ENCODE measurements at places on chromosomes 4 and X.

- no peak for DNase-seq
Observed at GRCh38 chr4:149344436-149344835, 471.2 kb downstream of the IQCM start.

- DNase-seq = peak; percentile 40
Observed at GRCh38 chr4:21765810-21766407, 182.7 kb downstream of the KCNIP4 start.

DNA sequence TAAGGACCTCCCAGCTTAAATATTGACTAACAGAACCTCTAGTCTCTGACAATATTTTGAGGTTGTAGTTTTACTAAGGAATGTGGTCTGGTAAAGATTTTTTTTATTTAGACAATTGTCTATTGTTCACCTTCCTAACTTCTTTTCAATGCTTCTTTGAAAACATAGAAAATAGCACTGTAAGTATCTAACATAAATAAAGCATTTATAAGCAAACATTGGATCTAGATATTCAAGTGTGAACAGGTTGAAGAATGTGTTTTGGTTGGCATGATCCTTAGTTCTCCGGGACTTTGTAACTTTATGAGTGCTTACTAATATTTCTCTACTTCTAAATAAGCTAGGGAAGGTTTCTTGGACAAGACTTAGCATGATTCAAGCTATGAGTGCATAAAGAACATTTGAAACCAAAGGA, 285.4 kb upstream of the ARSJ start:
- DNase-seq = no peak

DNA sequence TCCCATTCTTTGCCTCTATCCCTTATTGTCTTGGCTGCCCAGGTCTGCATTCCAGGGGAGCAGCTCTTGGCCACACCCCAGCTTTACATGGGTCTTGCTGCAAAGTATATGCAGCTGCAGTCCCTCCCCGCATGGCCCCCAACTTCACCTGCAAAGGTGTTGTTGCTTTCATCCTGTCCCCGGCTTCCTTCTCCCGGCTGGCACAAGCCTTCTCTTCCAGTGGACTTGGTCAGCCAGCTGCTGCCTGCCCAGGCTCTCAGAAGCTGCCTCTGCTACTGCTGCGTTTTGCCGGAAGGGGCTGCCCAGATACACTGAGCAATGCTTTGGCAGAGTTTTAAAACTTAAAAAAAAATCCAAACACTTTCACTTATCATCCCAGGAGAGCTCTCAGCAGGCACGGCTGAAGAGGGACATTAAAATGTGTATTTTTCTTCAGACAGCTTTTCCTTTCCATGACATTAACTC, 121.2 kb upstream of the PDLIM3 start:
- no peak for DNase-seq

GRCh38 chr4:171378323-171378722, 434.9 kb upstream of the GALNTL6 start:
- DNase-seq = no peak

DNA sequence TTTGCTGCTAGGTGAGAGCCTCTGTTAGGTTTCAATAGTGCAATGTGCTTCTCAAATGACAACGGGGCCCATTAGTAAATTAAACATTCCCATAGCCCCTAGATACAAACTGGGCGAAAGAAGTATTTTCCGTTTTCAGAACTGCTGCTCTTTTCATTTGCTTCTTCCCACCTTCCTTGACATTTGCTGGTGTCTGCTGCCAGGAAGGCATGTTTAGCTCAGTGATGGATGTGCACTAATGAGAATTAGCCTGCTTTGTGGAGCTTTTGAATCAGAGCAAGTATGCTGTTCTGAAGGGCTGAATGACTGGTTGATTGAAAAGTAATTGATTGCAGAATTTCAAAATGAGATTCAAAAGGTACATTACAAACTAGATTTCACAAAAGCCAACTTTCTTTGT, 57.0 kb downstream of the SHROOM3 start:
- DNase-seq = no peak

GRCh38 chr4:39302901-39303300, 63.3 kb downstream of the RFC1 start:
- DNase-seq = no peak

DNA sequence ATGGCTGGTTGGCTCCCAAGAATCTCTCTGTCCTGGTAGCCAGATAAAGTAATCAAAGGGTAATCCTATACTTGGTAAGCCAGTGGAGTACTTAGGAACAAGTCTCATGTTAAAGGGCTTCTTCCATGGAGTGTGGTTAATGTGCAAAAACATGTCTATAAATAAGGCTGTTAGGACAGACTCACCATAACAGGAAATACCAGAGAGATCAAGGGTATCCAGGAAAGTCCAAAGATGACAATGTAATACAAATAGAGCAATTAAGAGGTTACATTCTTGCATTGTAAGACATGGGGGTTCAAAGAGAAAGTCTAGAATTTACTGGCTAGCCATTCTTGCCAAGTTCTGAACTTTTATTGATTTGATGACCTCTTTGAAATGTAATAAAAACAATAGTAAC, 61.9 kb upstream of the ZCCHC13 start:
- no peak for DNase-seq

DNA sequence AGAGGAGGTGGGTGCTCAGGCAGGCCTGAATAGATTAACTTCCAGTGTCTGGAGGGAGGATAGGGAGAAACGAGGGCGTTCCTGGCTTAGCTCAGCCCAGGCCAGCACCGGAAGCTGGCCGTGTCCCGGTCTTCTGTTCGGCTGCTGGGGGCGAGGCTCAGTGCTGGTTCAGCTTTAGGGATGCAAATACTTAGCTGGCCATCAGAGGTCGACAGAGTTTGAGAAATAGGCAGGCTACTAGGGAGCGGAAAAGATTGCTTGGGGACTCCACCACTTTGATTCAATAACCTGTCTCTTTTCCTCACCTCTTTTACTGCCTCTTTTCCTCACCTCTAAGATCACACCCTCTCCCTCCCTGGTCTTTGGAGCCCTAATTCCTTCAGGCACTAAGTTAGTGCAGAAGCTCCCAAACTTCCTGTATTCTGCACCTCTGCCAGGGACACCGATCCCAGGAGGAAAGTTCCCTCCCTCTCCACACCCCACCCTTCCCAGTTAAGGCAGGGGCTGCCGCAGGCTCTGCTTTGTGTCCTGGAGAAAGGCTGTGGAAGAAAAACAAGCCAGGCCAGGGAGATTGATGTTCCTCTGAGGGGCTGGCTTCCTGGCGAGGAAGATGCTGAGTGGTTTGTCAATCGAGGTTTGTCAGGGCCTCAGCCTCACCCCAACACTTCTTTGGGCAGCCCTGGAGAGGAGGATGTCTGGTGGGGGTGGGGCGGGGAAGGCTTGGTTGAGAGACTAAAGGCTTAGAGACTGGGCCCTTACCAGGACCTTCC, 6.0 kb upstream of the EFNB1 start:
- DNase-seq = peak; percentile 25

DNA sequence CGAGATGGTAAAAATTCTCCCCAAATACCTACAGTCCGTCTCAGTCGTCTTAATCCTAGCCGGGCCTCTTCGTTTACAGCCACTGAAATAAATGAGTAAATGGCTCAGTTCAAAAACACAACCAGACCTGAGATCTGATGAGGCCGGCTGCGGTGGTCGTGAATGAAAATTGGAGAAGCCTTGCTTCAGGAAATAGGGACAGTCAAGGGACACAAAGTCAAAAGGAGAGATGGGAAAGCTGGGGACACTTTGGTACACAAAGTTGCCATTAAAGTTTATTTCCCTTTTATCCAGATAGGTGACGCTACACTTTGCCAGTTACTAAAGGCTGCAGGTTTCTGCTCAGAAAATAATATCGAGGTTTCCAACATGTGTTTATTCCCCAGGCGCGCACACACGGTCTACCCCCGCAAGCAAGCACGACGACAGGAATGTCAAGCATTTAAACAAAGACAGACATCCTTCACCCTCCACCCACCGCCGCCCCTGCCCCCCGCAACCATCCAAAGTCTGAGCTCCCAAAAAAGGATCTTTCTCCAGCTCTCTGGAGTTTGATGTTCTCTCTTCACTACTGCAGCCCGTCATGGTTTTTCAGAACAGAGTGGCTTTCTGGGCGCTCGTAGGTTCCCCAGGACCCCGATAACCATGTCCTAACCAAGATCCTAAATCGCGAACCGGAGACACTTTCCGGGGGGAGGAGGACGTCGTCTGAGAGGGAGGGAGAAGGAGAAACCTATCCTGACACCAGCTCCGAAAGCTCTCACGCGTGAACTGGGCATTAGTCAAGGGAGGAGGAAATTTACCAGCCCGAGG, 1.3 kb upstream of the PCDH7 start:
- no peak for DNase-seq
